K562 (cell line): ENCODE measurements at places on chromosomes 1 and 21. TPM values are rescaled to one million over a fixed set of nuclear protein-coding genes. Genes with fewer than 3 reads are reported as not detected.

- DNase-seq: peak; percentile 33
Observed at GRCh38 chr1:175225805-175226129, 33.2 kb upstream of the KIAA0040 start.

GRCh38 chr1:226991920-226992319, 51.8 kb downstream of the COQ8A start:
- no peak for DNase-seq

Gene TCHHL1
- polyA plus RNA-seq: not detected in 2 replicates

Gene ADAMTS4
- polyA plus RNA-seq: 0.58 and 0.85 TPM in 2 replicates
